Spinal cord (tissue), 10 donors: ENCODE measurements at places on chromosomes 11 and 22. TPM values are rescaled to one million over a fixed set of nuclear protein-coding genes. Genes with fewer than 3 reads are reported as not detected.
A peak's percentile ranks its signal among the peaks of the same experiment; 100 is the strongest.

The RASSF10 gene
- 9.9 TPM for polyA plus RNA-seq

The APLNR gene
- 71.1 TPM for polyA plus RNA-seq

The TRIM51 gene
- not detected for polyA plus RNA-seq

GRCh38 chr11:69516526-69516925 lies 35.1 kb downstream of the LINC01488 start:
- DNase-seq, result no peak
- no peak overlapping the region for H3K27ac ChIP-seq
- no peak overlapping the region for H3K4me3 ChIP-seq
- no peaks in the 10 kb centered on the region for H3K4me1 ChIP-seq
- H3K27me3 ChIP-seq, result no peaks in the 10 kb centered on the region
- H3K36me3 ChIP-seq, result no peaks in the 10 kb centered on the region

GRCh38 chr11:11089805-11090204 lies 232.0 kb upstream of the ZBED5 start:
- H3K4me3 ChIP-seq, result no peak overlapping the region
- H3K27me3 ChIP-seq, result no peaks in the 10 kb centered on the region
- no peak overlapping the region for H3K27ac ChIP-seq
- no peaks in the 10 kb centered on the region for H3K4me1 ChIP-seq
- H3K36me3 ChIP-seq, result no peaks in the 10 kb centered on the region

GRCh38 chr11:11793073-11793472 lies 48.7 kb upstream of the USP47 start:
- H3K4me1 ChIP-seq, result no peaks in the 10 kb centered on the region
- H3K4me3 ChIP-seq, result no peak overlapping the region
- no peak overlapping the region for H3K27ac ChIP-seq
- H3K27me3 ChIP-seq, result no peaks in the 10 kb centered on the region
- no peak for DNase-seq

DNA sequence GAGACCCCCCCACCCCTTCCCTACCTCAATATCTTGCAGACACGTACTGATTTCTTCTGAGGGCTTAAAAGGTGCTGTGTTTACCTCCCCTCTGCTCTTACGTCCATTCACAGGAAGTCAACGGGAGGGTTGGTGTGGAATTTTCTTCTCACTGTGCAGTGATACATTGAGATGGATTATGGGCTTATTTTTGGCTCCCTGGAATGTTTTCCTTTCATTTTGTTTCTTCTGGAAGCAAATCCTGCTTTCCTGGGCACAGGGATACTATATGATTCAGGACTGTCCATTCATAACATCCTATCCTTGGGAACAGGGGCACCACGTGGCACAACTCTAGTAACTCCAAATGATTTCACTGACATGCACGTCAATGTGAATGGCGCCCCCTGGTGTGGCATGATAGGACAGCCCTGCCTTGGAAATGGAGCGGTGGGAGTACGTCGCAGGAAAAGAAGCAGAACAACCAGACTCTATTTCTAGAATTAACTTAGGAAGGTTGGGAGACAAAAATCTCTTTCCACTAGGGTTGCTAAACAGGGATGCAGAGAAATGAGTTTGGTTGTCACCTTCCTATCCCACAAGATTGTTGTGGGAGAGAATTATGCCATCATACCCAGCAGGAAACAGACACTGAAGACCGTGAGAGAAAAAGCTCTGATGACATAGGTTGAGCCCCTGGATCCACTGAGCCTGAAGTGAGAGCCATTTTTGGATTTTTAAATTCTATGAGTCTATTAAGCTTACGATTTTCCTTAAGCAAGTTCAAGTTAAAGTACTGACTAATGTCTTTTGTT lies 146.5 kb upstream of the RAG2 start:
- H3K27ac ChIP-seq, result no peak overlapping the region
- no peak overlapping the region for H3K4me3 ChIP-seq
- no peaks in the 10 kb centered on the region for H3K4me1 ChIP-seq

GRCh38 chr11:36156161-36156816 lies 132.9 kb downstream of the COMMD9 start:
- no peak overlapping the region for H3K4me3 ChIP-seq
- no peaks in the 10 kb centered on the region for H3K36me3 ChIP-seq
- no peaks in the 10 kb centered on the region for H3K27me3 ChIP-seq
- H3K27ac ChIP-seq, result peak overlapping the region; percentile 43

DNA sequence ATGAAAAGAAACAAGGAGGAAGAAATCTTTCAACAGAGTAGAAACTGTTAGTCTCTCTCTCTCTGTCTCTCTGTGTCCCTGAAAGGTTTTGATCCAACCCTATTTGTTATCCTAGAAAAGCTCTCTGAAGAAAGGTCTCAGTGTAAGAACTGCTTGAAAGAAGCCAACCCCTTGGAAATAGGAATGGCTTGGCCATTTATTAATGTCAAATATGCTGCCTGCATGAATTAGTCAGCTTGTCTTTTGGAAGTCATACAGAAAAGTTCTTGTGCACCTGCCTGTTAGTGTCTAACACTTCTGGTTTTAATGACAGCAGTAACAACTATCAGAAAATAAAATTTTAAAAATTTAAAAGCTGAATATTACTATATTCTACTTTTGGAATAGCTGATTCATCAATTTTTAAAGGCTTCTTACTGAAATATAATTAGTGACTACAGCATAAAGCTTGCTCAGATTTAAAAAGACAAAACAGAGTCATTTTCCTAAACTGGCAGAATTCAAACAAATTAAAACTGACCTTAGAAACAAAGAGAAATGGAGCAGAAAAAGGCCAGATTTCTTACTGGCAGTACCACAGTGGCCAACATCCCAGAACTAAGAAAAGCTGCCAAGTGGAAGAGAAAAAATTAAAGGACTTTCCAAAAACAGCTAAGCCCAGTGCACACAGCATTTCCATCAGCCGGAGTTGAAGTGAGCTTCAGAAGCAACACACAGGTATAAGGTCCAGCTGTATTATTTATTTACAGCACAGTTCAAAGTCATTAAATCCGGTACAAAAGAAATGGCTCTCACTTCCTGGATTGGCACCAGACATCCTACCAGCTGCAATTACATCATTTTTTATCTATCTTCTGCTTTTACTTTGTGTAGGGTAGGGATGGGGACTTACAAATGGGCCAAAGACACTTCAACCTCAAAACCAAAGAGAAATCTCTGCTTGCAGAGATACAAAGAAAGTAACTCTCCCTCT lies 76.3 kb downstream of the PRCP start:
- no peaks in the 10 kb centered on the region for H3K36me3 ChIP-seq
- H3K27me3 ChIP-seq, result no peaks in the 10 kb centered on the region
- H3K27ac ChIP-seq, result peak overlapping the region; percentile 76
- peak; percentile 84 for DNase-seq

DNA sequence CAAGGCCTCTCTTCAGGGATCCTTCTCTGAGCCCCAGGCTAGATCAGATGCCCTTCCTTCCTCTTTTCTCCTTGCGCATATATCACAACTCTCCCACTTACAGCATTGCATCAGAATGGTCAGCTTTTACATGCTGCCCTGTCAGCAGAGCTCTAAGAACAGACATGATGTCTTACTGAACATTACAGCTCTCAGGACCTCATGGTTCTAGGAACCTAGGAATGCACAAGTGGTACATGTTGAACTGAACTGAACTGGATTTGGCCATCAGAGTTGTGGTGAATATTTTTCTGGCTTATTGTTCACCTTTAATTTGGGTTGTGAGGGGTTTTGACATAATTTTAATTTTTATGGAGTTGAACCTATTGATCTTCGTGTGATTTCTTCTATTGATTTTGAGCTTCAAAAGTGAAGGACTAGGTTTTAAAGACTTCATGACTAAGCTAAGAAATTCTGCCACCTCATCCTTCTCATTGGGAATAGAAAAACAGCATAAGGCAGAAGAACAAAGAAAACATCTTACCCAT lies 37.7 kb upstream of the SPON1 start:
- peaks cover 9% of the 10 kb centered on the region for H3K4me1 ChIP-seq
- no peak overlapping the region for H3K4me3 ChIP-seq
- H3K27ac ChIP-seq, result no peak overlapping the region
- no peaks in the 10 kb centered on the region for H3K36me3 ChIP-seq
- no peak for DNase-seq

DNA sequence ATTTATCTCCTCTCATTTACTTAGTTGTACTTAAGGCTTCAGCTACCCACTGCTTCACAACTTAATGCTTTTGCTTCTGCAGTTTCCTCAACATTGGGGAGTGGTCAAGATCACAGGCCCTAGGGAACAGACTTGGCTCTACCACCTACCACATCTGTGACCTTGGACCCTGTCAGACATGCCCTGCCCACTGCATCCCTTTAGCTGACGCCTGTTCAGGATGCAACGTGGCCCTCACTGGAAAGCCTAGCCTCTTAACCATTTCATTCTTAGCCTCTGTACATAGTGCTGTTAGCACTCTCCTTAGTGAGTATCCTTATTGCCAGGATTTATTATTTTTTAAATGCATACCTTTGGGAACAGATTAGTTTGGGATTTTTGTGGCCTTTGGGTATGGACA lies 34.4 kb downstream of the TNRC6B start:
- no peaks in the 10 kb centered on the region for H3K36me3 ChIP-seq
- H3K4me3 ChIP-seq, result no peak overlapping the region
- DNase-seq, result no peak
- H3K27ac ChIP-seq, result no peak overlapping the region
- H3K4me1 ChIP-seq, result peaks cover 34% of the 10 kb centered on the region

DNA sequence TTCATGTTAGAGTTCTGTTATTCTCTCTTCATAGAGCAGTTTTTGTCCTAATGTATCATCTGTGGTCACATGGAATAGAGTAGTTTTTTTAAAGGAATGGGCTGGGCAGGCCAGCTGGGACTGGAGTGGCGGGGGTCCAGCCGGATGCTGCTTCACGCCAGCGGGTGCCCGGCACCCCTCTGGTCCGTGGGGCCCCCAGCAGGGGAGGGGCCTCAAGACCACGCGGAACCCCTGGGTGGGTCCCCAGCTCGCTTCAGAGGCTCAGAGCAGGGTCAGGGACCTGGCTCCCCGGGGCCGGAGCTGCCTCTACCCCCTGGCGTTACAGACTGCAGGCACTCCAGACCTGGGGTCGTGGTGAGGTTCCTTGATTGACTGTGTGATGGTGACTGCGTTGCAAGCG lies 159.1 kb upstream of the HSD17B12 start:
- H3K27ac ChIP-seq, result no peak overlapping the region
- peaks cover 6% of the 10 kb centered on the region for H3K4me1 ChIP-seq
- H3K4me3 ChIP-seq, result no peak overlapping the region
- H3K27me3 ChIP-seq, result no peaks in the 10 kb centered on the region
- DNase-seq, result no peak
- H3K36me3 ChIP-seq, result no peaks in the 10 kb centered on the region

- H3K36me3 ChIP-seq, result no peaks in the 10 kb centered on the region
- DNase-seq, result no peak
- no peak overlapping the region for H3K4me3 ChIP-seq
- H3K4me1 ChIP-seq, result no peaks in the 10 kb centered on the region
- H3K27me3 ChIP-seq, result no peaks in the 10 kb centered on the region
- no peak overlapping the region for H3K27ac ChIP-seq
These were observed 516.0 kb upstream of the CHORDC1 start for GRCh38 chr11:90738799-90739198.
